ENCODE measurements at places on chromosomes 6 and 20.

DNA sequence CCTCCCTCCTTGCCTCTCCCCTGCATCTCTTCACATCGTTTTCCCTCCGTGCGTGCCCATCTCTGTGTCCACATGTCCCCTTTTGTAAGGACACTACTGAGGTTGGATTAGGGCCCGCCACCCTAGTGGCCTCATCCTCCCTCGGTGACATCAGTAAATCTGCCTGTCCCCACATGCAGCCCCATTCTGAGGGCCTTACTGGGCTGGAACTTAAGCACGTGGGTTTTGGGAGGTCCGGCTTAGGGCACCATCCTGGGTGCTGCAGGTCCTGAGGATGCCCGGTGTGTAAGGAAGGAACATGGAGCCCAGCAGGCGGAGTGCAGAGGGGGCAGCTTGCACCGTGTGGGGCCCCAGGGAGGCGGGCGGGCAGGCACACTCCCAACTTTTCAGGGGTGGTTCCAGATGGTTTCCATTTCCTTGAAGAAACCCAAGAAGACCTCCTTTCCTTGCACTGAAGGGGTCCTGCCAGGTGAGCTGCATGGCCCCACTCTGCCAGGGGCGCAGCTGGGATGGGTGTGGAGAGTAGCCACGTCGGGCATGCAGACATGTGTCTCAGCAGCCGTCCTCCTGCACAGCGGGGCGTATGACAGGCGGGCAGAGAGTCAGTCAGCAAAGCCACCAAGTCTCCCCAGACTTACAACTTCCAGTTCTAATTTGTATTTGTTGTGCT is 329.9 kb downstream of the QKI start:
- DNase-seq: no peak

DNA sequence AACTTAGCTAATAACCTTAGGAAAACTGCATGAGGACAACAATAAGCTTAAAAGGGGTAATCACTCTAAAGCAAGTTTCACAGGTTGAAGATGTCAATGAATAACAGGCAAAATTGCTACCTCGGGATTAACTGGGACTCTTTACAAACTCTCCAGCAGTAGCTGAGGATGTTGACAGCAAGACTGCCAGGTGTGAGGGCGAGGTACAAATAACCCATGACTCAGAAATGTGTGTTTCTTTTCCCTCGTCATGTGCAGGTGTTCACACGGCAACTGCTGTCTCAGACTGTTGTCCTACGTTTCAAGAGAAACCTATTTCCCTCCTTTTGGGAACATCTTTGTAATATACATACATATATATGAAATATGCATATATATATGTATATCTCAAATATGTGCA is 15.9 kb downstream of the BCAS1 start:
- DNase-seq: no peak

DNA sequence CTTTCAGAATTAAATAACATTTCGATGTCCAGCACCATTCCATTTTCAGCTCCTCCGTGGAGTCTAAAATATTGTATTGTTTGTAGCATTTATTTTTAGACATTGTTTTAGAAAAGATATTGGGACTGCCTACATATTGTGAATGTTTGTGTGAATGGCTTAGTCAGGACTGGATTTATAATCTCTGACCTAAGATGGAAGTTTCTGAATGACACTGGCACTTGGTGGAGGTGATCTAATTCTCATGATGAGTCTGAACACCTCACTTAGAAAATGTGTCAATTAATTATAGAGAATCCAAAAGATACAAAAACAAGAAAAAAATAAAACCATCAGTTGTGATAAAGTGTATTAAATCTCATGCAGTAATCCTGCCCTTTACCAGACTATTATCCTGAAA is 60.8 kb upstream of the HBS1L start:
- no peak for DNase-seq

GRCh38 chr20:46559685-46560440 is 9.4 kb upstream of the OCSTAMP start:
- no peak for DNase-seq

DNA sequence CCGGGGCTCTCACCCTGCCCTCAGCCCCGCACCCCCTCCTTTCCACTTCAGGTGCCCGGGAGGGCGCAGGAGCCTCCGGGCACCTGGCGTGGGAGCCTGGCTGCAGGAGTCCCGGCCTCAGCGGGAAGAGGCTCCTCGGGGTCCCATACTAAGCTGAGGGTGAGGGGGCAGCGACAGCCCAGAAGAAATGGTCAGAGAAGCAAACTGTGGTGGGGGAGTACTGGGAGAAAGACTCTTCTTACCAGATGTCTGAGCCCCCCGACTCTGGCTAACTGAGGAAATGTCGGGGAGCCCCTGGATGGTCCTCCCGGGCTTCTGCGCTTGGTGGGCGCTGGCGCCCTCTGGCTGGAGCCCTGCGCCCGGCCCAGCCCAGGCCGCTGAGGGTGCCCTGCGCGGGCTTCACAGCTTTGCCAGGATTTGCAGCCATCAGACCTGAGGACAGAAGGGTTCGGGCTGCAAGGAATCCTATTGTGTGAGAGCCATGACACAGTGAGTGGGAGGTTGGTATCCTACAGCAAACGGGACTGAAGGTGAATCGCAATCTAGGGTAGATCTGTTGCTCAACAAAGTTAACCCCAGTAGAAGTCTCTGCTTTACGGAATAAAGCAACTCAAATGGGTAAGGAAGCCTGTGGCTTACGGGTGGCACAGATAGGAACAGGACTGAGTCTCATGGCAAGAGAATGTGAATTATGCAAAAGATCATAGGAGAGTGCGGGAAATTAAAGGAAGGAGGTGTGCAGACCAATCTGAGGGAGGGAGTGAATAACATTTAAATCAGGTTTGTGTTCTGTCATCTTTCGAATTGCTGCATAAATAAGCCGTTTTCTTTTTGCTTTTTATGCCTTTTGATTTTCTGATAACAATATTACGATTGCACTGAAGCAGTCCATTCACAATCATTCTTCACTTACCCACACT is 639 bp upstream of the RCAN2 start:
- DNase-seq: peak; percentile 71

DNA sequence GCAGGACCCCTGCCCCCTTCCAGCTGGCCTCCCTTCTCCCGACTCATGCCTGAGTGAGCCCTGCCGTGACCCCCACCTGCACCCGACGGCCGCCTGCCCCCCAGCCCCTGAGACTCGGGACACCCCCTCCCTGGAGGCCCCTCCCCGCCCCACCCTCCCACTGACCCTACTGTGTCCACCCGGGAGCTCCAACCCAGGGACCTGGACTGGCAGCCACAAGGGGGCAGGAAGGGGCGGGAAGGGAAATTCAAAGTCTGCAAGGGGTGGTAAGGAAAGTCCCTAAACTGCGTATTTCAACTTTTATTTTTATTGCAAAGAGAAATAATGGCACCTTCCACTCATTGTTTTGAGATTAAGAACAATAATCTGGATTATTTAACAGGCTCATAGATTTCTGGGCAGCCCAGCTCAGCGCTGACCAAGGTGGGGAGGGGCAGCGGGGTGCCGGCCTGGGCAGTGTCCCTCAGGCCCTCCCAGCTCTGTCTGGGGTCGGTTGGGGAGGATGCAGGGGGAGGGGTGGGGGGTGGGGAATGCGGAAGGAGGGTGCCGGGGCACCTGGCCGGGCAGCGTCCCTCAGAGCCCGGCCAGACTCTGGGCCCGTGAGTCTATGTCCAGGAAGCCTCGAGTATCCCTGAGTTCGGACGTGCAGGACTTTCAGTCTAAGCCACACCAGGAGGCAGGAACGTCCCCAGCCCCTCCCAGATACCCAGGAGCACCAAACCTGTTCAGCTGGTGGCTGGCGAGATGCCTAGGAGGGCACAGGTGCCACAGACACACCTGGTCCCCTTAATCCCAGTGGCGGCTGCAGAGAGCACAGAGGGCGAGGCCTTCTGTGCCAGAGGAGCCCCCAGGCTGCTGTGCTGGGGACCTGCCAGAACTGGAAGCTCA is 1.3 kb upstream of the PTK6 start:
- DNase-seq: no peak

GRCh38 chr6:156336733-156337132 is 440.4 kb upstream of the ARID1B start:
- no peak for DNase-seq

Measured in cerebellar nuclear complex (tissue), 1 donor.